Muscle of back (tissue), 13 donors: ENCODE measurements at places on chromosomes 3 and 15. TPM values are rescaled to one million over a fixed set of nuclear protein-coding genes. Genes with fewer than 3 reads are reported as not detected.

Gene GRM2
- polyA plus RNA-seq, result 0.68 TPM

Gene TRH
- polyA plus RNA-seq, result 0.19 TPM

Gene SLC51B
- 2.3 TPM for polyA plus RNA-seq

Gene CADPS
- polyA plus RNA-seq, result 3.0 TPM

Gene P2RY1
- polyA plus RNA-seq, result 6.3 TPM

Gene ANKRD34C
- polyA plus RNA-seq, result not detected

Gene PLA2G4E
- polyA plus RNA-seq, result 1.1 TPM

Gene IGDCC3
- polyA plus RNA-seq, result 2.7 TPM

Gene C3orf49
- not detected for polyA plus RNA-seq

Gene ENTPD3
- polyA plus RNA-seq, result 0.63 TPM

Gene ITGB5
- 15.5 TPM for polyA plus RNA-seq

Gene FBXO45
- polyA plus RNA-seq, result 15.7 TPM

Gene CCR2
- polyA plus RNA-seq, result 0.98 TPM

Gene KLHDC8B
- polyA plus RNA-seq, result 87.9 TPM

Gene SAXO2
- 1.5 TPM for polyA plus RNA-seq

Gene PXK
- 25.8 TPM for polyA plus RNA-seq

Gene CDC25A
- polyA plus RNA-seq, result 5.4 TPM

Gene ALPK3
- 85.3 TPM for polyA plus RNA-seq

Gene C3orf22
- not detected for polyA plus RNA-seq

Gene GPR27
- 2.1 TPM for polyA plus RNA-seq

Gene ACP3
- 5.0 TPM for polyA plus RNA-seq

Gene TRIM42
- polyA plus RNA-seq, result not detected

Gene ADAMTSL3
- 36.9 TPM for polyA plus RNA-seq

Gene STRA6
- 0.76 TPM for polyA plus RNA-seq

Gene CIDEC
- polyA plus RNA-seq, result not detected

Gene SEC61A1
- 125 TPM for polyA plus RNA-seq

Gene BNC1
- 1.4 TPM for polyA plus RNA-seq

Gene AMOTL2
- polyA plus RNA-seq, result 57.7 TPM

Gene DUSP7
- 22.1 TPM for polyA plus RNA-seq

Gene PPARG
- polyA plus RNA-seq, result 9.1 TPM

Gene LPP
- 13.7 TPM for polyA plus RNA-seq

Gene ATG3
- 30.1 TPM for polyA plus RNA-seq
